ENCODE measurements at places on chromosomes 11 and 22.

GRCh38 chr11:103699216-103699615 lies 337.2 kb upstream of the DDI1 start:
- no peak overlapping the region for H3K27ac ChIP-seq
- DNase-seq = no peak
- H3K36me3 ChIP-seq = no peaks in the 10 kb centered on the region
- H3K4me1 ChIP-seq = no peaks in the 10 kb centered on the region

DNA sequence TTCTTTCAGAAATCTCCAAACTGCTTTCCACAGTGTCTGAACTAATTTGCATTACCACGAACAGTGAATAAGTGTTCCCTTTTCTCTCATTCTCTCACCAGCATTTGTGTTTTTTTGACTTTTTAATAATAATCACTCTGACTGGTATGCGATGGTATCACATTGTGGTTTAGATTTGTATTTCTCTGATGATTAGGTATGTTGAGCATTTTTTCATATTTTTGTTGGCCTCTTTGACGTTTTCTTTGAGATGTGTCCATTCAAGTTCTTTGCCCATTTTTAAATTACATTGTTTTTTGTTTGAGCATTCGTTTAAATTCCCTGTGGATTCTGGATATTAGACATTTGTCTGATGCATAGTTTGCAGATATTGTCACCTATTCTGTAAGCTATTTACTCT lies 1639.6 kb upstream of the TENM4 start:
- no peaks in the 10 kb centered on the region for H3K36me3 ChIP-seq
- no peaks in the 10 kb centered on the region for H3K27me3 ChIP-seq
- H3K4me1 ChIP-seq = no peaks in the 10 kb centered on the region
- DNase-seq = no peak
- H3K4me3 ChIP-seq = no peak overlapping the region

DNA sequence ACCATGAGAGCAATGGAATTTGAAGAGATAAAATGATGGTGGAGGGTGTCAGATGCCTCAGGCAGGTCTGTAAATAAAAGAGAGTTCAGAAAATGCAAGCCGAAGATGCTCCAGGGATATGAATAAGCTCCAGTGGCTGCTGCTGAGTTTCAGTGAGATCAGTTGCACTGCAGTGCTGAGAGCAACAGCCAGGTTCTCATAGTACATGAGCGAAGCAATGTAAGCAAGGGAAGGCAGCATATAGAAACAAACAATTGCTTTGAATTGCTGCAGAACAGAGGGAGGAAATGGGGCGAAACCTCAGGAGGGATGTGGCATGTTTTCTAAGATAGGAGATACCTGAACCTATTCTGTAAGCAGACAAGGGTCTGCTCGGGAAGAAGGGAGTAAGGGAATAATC lies 369.5 kb downstream of the AASDHPPT start:
- no peaks in the 10 kb centered on the region for H3K27me3 ChIP-seq
- H3K36me3 ChIP-seq = no peaks in the 10 kb centered on the region
- no peak overlapping the region for H3K27ac ChIP-seq
- DNase-seq = no peak

- no peaks in the 10 kb centered on the region for H3K36me3 ChIP-seq
- H3K27me3 ChIP-seq = no peaks in the 10 kb centered on the region
- no peaks in the 10 kb centered on the region for H3K4me1 ChIP-seq
- no peak overlapping the region for H3K27ac ChIP-seq
- no peak for DNase-seq
Observed at GRCh38 chr11:70129051-70129592, 51.0 kb downstream of the ANO1 start.

DNA sequence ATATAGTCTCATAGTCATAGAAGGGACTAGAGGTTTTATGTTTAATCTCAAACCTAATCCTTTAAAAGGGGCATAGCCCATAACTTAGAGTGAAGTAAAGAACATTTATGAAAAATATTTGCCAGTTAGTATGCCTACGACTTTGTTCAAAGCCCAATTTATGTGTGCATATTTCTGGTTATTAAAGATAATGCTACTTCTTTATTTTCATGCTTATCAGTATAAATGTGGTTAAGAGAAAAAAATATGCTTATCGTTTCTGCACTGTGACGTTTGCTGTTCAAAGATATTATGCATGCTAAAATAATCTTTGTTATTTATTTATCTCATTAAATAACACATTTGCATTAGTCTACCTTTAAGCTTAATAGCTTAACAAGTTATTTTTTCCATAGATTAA lies 343.9 kb downstream of the DYNC2H1 start:
- no peaks in the 10 kb centered on the region for H3K4me1 ChIP-seq
- H3K27ac ChIP-seq = no peak overlapping the region
- H3K36me3 ChIP-seq = no peaks in the 10 kb centered on the region
- no peak for DNase-seq
- no peaks in the 10 kb centered on the region for H3K27me3 ChIP-seq

DNA sequence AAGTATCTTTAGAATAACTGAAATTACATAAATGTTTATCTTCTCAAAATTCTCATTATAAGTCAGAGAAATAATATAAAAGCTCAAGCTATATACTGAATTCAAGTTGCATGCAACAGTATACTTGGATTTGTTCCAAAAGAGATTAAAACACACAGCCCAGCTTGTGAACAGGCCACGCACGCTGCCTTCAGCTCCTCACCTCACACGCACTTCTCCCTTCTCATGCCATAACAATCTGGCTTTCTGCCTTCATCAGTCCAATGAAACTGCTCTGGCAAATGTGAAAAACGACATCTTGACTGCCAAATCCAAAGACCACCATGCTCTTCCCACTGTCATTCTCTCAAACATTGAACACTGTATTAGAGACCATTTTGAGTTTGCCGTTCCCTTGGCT lies 22.1 kb downstream of the ATP6V1E1 start:
- no peaks in the 10 kb centered on the region for H3K27me3 ChIP-seq
- no peak for DNase-seq
- H3K27ac ChIP-seq = no peak overlapping the region
- no peaks in the 10 kb centered on the region for H3K4me1 ChIP-seq
- H3K36me3 ChIP-seq = no peaks in the 10 kb centered on the region

Measured in ovary (tissue), 10 donors.